Activated T-cell treated with anti-CD3 and anti-CD28 coated beads for 4 hours (primary cell): ENCODE measurements at places on chromosomes 5 and 9.

GRCh38 chr5:176407456-176408251 is 8.7 kb downstream of the CLTB start:
- no peak for DNase-seq

- DNase-seq = no peak
Measured at GRCh38 chr5:159189310-159189709, 20.0 kb downstream of the RNF145 start.

GRCh38 chr5:11524188-11524587 is 380.1 kb downstream of the CTNND2 start:
- no peak for DNase-seq

DNA sequence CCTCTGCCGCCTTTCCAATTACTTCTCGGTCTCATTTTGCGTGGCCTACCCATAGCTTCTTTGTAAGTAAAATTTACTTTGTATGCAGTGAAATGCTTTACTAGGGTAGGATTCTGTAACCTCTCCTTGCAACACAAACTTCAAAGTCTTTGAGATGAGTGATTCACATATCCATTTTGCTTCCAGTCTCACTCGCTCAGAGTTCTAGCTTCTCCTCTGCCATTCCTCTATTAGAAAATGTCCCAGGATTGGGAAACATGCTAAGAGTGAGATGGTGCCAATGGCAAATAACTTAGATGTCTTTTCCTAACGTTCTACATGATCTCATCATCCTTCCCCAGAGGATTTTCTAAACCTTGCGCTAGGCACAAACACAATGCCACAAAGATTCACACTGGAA is 270.5 kb upstream of the SLC30A5 start:
- no peak for DNase-seq

GRCh38 chr5:175674731-175675346 is 17.0 kb downstream of the HRH2 start:
- DNase-seq = no peak

DNA sequence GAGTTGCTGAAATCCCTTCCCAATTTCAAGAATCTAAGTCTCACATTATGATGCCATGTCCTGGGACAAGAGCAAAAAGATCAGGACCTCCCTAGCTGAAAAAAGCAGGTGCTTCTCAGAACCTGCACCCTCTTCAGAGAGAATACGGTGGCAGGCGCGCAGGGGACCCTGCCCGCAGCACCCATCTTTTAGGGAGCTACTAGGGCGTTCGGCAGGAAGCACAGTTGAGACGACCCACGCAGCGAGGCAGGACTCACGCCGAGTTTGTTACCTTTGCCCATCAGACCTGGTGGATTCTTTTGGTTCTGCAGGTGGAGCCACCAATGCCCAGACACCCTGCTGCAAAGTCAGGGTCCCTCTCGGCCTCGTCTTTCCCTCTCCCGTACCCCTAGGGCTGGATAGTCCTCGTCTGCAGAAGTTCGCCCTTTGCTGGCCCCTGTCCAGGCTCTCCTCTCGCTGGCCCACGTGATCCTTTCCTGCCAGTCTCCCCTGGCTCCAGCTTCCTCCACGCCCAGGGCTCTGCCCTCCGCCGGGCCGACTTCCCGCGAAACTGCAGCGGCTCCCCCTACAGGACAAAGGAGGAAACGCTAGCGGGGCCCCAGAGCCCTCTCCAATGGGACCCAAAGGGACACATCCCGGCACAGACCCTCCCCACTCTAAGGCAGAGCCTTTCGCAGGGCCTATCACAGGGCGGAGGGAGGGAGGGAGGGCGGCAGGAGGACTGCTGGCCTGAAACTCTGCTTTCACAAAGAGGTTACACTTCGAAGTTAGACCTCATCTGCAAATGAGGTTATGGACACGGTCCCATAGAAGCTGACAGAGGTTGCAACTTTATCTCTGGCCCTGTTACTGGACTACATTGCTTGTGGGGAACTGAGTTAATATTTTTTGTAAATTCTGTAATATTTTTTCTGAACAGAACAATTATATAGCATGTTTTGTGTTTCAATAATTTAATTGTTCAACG is 28.8 kb downstream of the TMEM174 start:
- DNase-seq = peak; percentile 54

DNA sequence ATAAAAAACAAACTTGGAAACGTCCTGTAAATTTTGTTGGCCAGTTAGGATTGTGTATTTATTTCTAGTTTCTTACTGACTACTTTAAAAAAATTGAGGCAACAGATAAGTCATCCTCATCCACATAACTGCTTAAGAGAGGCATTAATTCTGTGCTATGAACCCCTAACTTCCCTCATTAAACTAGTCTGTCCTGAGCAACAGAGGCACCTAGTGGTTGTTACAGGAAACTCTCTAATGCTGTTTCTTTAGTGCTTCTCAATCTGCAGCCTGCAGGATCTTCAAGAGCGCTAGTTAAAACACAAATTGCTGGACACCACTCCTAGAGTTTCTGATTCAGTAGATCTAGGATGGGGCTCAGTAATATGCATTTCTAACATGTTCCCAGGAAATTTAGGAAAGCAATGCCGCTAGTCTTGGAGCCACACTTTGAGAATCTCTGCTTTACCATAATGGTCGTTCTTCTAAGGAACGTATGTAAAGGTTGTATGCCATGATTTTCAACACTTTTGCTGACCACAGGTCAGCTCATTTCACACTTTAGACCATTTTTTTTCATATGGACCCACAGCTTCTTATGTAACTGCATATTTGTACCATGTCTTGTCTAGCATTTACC is 410.1 kb upstream of the SMARCA2 start:
- DNase-seq = no peak

GRCh38 chr9:137371521-137371941 is 51.4 kb downstream of the EXD3 start:
- DNase-seq = no peak

DNA sequence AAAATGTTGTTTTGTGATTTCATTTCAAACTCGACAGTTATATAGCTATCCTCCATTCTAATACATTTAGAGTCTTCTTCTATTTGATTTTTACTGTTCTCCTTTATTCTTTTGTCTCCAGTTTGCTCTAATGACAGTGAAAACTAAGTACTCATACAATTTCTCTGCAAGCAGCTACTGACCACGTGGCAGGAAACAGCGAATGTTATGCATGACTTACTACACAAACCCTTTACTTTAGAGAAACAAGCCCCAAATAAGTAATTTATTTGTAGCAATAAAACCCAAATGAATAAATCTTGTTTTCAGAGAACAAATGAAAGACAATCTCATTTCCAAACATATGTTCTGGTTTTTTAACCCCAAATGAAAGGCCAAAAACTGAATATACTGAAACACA is 41.9 kb downstream of the CDH6 start:
- no peak for DNase-seq

DNA sequence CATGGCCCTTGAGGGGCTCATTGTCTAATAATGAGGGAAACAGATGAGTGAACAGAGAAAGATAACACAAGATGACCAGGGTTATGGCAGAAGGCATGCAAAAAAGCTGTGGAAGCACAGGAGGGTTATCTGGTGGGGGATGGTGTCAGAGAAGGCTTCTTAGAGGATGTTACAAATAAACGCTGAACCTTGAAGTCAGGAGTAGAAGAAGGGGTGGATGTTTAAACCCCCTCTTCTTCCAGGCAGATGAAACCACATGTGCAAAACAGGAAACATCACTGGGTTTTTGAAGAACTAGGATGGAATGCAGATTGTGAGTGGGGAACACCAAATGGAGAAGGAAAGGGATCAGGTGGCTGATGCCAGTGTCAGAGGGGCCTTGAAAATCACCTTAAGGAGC is 41.8 kb upstream of the NR5A1 start:
- DNase-seq = no peak

DNA sequence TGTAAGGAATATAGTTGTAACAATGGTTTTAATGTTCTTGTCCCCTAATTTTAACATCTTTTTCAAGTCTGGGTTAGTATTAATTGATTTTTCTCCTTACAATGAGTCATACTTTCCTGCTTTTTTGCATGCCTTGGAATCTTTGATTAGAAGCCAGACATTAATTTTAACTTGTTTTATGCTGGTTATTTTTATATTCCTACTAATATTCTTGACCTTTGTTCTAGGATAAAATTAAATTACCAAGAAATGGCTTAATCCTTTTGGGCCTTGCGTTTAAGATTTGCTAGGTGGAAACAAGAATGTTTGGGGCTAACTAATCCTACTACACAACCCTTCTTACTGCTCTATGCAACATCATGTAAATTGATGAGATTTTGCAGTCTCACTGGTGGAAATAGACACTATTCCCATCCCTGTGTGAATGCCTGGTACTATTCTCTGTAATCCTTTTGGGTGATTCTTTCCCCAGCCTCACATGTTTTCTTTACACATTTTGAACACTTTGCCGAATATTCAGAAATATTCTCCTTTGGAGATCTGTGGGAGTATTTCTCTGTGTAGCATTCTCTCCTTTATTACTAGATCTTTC is 47.2 kb downstream of the ZCCHC7 start:
- no peak for DNase-seq

DNA sequence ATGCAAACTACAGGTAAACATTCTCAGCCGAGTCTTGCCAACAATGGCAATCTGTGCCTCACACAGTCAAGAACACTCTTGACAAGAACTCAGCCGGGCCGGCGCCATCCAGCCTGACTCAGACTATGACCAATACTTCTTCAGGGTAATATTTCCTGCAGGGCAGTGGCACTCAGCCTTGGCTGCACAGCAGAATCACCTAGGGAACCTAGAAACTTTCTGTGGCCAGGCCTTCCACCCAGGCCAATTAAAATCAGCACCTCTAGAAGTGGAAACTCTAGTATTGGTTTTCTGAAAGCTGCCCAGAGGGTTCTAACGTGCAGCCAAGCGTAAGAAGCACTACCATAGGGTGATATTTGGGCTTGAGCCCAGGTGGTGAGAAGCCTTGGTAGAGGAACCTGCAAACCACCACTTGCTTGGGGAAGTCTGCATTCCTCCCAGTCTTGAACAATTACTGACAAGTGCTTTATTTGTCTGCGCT is 120.6 kb downstream of the TTLL11 start:
- DNase-seq = no peak

GRCh38 chr9:35745569-35745968 is 3.5 kb downstream of the GBA2 start:
- no peak for DNase-seq

DNA sequence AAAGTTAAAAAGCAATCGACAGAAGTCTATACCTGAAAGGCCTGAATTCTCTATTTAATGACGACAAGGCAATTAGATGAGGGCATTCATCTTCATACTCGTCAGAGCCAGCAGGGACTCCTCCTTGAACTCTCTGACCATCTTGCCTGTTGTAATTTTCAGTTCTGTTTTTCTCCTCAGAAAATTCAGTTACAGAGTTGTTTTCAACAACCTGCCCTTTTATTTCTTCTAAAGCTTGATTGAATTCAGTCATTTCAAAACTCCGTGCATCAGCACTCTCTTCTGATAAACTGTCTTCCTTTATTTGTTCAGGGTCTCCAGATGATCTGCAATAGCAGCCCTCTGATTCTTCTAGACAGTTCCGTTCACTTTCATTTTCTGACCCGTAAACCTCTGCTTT is 15.6 kb downstream of the RIOK2 start:
- no peak for DNase-seq

GRCh38 chr5:150485693-150486401 is 22.1 kb upstream of the NDST1 start:
- DNase-seq = peak; percentile 8

DNA sequence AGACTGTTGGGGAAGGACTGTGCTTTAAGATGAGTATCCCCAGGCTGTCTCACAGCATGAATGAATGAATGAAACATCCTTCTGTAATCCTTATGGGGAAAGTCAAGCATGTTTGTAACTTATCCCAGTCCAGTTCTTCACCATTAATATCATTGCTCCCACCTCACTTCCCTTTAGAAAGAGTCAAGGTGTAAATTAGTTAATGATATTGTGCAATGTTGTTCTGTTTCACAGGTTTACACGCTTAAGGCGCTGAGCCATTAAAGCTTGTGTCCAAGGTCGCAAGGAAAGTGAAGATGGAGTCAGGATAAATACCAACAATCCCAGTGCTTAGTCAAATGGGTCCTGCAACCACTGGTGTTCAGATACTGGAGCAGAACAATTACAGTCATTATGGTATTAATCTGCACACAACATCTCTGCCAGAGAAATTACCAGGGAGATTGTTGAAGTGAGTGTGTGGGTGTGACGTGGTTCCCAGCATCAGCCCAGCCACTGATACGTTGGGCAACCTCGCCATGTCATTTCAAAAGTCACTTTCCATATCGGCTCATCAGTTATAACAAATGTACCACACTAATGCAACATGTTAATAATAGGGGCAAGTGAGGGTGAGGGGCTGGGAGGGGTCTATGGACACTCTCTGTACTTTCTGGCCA is 1.5 kb upstream of the MYO10 start:
- no peak for DNase-seq

DNA sequence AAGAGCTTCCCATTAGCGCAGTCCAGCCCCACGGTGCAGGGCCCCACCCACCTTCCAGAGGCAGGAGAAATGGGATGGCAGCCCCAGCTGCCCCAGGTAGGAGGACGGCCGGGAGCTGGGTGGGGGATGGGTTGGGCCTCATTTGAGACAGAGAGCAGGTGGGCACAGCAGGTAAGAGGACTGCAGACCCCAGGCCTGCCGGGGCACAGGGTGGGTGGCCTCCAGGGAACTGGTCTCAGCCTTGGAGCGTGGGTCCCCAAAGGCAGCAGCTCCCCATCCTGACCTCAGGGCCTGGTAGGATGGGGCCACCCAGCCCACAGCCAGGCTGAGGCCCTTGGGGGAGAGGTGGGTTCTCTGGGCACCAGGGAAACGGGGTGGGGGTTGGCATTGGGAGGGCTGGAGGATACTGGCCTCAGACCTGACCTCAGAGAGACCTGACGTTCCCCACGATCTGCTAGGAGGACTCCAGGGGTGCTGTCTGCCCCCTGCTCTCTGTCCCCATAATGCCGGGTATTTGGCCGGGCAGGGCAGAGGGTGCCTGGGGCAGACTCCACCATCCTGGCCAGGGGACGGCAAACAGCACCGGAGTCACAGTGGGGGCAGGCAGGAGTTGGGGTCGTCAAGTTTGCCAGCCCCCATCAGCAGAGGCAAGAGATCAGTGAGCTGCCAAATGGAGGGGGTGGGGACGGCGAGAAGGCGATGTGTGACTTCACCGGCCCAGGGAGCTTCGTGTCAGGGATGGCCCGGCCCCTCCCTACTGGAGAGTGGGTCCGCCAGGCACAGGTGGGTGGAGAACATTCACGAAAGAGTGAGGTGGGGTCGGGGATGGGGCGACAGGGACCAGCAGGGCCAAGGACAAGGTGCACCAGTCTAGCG is 6.8 kb upstream of the QRFP start:
- DNase-seq = no peak

DNA sequence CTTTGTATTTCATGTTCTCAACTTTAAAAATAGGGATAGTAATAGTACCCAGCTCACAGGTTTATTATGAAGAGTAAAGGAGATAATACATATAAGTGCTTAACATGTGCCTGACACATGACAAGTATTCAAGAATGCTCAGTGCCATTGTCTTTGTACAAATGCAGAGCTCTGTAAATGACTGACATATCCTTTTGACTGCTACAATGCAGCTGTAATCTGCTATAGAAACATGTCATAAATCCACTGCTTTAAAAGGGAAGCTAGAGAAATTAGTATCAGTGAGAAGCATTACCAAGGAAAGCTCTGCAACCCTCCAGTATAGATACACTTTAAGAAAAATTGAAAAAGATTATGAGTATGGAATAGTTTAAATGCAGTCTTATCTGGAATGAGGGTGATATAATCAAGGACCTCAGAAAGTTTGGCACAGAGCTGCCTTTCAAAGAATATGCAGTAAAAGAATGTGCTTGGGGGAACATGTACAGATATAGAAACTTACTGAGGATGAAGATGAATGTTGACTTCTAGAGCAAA is 17.9 kb downstream of the ERAP1 start:
- DNase-seq = no peak

- no peak for DNase-seq
Measured at GRCh38 chr5:155686131-155686530, 640.8 kb upstream of the SGCD start.

GRCh38 chr9:73026375-73026774 is 73.5 kb upstream of the ALDH1A1 start:
- no peak for DNase-seq
